ENCODE measurements at places on chromosomes 1 and 21.

DNA sequence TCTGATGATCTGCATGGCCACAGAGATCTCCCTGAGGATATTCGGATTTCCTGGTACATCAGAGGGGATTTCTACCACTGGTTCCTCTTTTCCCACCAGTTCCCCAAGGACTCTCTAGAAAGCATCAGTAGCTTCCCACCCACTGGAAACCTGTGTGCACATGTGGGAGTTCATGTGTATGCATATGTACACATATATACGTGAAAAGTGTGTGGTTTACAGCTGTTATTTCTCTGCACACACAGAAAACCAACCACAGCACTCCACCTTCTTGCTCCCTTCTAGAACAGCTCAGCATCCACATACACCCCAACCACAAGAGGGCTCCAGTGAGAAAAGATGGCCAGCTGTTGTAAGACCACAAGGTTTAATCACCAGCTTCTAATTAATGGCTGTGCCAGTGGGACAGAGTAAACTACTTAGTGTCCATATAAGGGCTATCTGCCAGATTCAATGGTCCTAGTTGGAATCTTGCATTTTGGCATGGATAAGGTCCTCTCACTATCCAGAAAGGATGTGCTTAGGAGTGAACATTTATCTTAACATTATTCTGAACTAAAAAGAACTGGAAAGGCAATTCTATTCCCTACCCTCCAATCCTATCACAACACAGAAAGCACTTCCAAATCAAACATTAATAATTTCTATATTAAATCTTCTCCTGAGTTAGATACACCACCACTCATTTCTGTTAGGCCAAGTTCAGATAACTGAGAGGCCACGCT is 24.1 kb downstream of the GPR3 start:
- peak; percentile 75 for DNase-seq

- no peak for DNase-seq
These were observed 57.9 kb downstream of the ZNF678 start for GRCh38 chr1:227621211-227621610.

GRCh38 chr1:77888081-77888780 is at the start of gene NEXN:
Gene NEXN, plus strand, starts transcription at chr1:77888624. Its CDS starts 27,483 bp downstream, at chr1:77916107.
- peak; percentile 32 for DNase-seq

DNA sequence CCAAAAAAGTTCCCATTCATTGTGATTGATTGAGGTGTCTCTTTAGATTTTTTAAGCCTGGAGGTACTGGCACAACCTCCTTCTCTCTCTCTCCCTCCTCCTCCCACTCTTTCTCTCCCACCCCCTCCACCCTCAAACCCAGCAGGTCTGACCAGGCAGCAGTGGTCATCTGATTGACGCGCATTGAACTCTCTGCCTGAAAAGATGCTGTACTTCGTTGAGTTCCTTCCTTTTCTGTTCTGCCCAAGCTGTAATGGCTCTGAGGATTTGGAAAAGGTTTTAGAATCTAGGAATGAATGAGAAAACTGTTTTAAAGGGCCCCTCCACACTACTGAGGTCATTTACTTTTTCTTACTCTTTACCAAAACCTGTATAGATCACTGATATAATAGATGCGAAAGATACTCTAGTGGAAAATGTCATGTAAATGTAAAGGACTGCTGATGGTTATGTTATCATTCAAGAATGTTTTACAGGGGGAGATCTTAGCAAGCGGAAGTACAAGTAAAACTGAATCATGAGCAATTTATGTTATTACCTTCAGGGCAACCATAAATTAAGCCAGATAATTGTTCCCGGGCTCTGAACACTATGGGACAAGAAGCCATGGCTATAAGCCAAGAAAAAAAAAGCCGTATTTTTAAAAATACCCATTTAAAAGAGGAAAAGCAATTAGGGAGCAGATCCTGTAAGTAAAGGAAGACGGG is 25.2 kb upstream of the DYRK1A start:
- DNase-seq = no peak

DNA sequence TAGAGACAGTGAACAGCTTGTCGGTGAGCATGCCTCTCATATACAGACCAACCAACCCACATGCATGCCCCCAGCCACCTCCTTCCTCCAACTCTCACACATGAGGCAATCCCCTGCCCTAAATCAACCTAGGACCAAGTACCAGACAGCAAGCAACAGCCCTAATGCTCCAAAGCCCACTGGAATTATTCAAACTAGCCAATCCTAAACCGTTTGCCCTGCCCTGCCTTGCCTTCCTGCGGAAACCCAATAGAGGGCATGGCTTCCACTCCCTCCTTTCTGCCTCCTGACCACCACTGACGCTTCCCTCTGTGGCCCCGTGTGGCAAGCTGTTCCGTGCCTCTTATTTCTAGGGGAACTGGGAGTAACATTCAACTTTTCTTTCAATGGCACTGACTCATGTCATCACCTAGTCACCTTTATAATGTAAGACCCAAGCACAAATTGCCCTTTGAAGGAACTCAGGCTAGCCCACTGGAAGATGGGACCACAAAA is 129.3 kb upstream of the GJB5 start:
- DNase-seq = no peak

DNA sequence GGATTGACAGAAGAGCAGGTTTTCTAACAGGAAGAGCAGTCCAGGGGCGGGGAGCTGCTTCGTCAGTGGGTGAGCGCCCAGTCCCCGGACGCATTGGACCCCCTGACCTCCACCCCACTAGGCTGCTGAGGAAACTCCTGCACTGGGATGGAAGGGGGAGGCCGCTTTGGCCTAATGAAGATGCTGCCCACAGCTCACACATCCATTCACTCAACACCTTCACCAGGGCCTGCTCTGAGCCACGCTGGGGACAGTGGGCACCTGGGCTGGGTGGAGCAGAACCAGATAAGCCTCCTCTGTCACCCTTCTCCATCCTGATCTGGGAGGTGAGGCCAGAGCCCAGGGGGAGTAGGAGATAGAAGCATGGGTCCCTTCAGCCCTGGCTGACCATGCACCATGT is 13.3 kb downstream of the LRP8 start:
- no peak for DNase-seq

GRCh38 chr1:27536767-27537166 is 46.8 kb upstream of the WASF2 start:
- DNase-seq = no peak

- no peak for DNase-seq
These were observed 16.9 kb upstream of the IFI16 start for GRCh38 chr1:158992787-158993312.

DNA sequence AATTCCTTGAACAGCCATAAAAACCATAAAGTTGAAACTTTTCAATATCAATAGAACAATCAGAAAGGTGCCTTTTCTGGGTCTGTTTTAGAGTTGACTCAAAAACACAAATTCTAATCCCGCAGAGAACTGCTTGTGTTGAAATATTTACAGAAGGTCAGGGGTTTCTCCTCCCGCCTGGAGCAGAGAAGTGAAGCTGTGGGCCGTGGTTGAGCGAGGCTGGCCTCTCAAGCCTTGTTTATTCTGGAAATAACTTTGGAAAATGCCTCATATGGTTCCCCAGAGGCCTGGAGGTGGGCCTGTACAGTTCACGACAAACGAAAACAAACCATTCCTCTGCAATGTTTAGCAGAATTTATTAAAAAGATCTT is 90.8 kb upstream of the ERRFI1 start:
- no peak for DNase-seq

GRCh38 chr1:43821471-43821870 is 112.1 kb upstream of the ARTN start:
- DNase-seq = no peak

DNA sequence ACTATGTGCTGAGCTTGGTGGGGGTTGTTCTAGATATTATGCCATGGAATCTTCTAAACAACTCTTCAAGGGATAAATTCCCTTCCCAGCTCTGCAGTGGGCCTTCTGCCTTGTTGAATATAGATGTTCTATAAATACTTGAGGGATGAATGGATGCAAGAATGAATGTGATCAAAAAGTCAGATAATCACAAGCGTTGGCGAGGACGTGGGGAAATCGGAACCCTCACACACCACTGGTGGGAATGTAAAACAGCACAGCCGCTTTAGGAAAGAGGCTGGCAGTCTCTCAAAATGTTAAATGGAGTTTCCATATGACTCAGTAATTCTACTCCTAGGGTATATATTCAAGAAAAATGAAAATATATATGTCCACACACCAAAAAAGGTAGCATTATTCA is 19.0 kb downstream of the SDC3 start:
- no peak for DNase-seq

DNA sequence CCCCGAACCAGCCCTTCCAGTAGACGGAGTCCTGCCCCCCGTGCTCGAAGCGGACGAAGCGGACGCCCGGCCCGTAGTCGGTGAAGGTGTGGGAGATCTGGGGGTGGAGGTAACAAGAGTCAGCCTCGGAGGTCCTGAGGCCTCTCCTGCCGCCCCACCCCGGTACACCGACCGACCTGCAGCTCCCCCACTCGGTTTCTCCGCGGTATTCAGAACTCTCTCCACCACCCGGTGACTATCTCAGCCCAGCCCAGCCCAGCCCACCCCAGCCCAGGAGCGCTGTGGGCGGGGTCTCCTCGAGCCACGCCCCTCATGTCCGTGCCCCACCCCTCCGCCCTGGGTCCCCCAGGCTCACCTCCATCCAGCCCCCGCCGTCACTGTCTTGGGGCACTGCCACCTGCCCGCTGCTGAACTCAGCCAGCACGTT is 5.5 kb downstream of the FBXO2 start:
- DNase-seq = no peak

GRCh38 chr1:104797982-104798381 is 1048.3 kb downstream of the AMY1C start:
- DNase-seq = no peak

DNA sequence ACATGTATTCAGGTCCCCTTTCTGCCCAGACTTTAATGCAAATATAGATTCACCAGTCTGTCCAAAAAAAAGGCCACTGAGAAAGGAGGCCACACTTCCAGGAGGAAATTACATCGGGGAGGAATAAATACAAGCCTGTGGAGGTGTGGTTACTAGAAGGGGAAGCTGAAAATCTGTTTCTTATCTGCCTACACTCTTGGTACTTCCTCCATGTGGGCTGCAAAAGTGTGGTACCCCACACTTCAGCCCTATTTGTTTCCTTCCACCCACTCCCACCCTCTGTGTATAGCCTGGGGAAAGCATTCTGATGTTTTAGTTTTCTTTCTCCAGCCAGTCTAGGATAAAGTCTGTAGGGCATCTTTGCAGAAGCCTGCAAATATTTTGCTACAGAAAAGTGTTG is 38.4 kb downstream of the UTP25 start:
- DNase-seq = peak; percentile 70

GRCh38 chr1:100456880-100457279 is 81.1 kb upstream of the GPR88 start:
- DNase-seq = no peak

DNA sequence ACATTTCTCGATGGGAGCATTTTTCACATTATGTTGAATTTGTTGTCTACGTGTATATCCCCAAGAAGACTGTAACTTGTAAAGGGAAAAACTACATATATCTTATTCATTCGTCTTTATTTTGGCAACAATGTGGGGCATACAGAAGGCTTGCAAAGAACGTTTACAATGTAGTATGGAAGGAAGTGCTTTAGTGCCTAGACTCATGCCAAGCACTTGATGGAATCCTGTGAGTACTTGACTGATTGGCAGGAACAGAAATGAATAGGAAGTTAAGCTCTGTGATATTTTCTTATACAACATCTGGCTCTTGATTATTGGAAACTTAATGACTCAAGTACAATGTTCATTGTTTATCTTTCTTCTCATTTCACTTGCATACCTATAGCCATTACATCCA is 284.4 kb downstream of the LRRC7 start:
- no peak for DNase-seq

DNA sequence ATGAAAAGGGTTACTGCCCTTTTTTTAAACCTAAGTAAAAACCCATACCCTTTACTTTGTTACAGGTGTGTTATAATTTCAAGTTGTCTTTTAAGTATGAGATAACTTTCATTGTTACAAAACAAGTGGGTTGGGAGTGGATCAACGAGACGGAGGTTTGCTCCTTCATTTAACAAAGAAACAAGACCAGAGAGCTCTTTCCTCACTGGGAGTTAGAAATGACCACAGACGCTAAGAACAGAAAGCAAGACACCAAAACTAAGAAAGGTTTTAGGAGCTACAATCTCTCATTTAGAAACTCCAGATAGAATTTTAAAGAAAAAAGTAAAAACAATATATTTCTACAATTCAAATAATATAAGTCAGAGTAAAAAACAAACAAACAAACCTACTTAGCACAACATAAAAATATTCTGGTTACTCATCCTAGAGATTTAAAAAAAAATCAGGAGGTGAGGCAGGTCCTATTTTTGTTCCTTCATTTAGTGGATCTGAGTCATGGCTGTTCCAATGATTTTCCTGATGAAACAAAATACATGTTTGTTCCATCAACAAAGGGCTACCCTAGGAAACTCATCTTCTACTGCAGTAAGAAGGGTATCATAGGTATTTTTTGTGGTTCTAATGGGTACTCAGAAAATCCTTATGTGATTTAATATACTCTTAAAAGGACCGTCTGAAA is 33.0 kb downstream of the APP start:
- DNase-seq = no peak

GRCh38 chr1:85344256-85344694 is 67.8 kb upstream of the BCL10 start:
- DNase-seq = no peak

DNA sequence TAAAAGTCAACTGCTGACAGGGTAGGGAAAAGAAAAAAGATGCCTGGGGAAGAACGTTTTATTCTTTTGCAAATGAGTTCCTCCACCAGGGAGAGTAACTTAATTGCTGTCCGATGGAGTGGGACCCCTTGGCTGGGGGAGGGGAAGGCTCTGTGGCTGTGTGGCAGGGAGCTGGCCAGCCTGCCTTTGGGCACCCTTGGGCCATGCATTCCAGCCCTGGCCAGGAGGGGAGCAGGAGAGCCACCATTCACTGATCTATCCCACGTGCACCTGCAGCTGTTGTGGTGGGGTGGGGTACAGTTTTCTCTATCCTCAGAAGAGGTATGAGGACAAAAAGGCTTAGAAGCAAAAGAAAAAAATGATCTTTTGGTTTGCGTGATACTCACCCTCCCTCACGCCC is 116.9 kb downstream of the KCNK1 start:
- no peak for DNase-seq

GRCh38 chr1:197199923-197200271 is 53.4 kb upstream of the ASPM start:
- DNase-seq = no peak

All from Kasumi-1 (cell line).